Stimulated activated CD4-positive, alpha-beta T cell treated with anti-CD3 and anti-CD28 coated beads, Interleukin-4, amount 100 ng/mL, for 1 hour (primary cell): ENCODE measurements at places on chromosomes 5 and 9.

GRCh38 chr5:133925269-133925668 is 43.2 kb downstream of the C5orf15 start:
- DNase-seq, result no peak

DNA sequence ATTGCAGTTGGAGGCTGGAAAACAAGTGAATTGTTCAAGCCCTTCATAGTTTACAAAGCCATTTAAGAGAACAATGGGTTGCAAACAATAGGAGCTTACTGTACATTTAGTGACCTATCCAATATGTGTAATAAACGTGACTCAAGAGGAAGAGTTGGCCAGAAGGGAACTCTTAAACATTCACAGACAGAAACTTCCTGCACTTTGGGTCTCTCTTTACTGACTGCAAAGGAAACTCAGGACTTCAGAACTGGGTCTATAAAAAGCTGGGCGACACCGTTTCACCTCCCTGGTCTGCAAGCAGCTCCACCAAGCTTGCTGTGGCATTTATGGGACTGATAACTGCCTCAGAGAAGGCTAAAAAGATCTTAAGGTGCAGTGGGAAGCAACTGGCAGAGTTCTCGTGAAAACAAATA is 48.7 kb upstream of the SPATA31D4 start:
- no peak for DNase-seq

GRCh38 chr9:24464319-24464951 is 81.3 kb downstream of the IZUMO3 start:
- no peak for DNase-seq

- no peak for DNase-seq
Measured at GRCh38 chr9:117771136-117771535, 66.9 kb downstream of the TLR4 start.

DNA sequence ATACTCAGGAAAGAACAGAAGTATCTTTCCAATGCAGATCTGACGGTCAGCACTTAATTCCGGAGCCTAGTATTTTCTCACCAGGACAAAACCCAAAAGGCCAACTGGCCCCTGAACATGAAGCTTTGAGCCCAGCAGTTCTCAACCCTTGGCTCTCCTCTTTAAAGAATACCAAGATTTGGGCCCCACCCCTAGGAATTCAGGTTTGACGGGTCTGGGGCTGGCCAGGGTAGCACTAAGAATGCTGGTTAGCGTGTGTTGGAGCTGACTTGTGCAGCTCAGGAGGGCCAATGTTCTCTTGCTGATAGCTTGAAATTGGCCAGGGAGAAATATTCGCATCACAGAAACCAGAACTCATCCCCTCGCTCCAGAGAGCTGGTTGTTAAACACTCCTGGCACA is 88.3 kb upstream of the PTCH1 start:
- no peak for DNase-seq
